Large intestine (tissue), 12 donors: ENCODE measurements at places on chromosomes 2 and 18. TPM values are rescaled to one million over a fixed set of nuclear protein-coding genes. Genes with fewer than 3 reads are reported as not detected.

Gene RGPD8
- 3.9 TPM for polyA plus RNA-seq

Gene SLC5A7
- polyA plus RNA-seq: 7.1 TPM

Gene VWC2L
- polyA plus RNA-seq: 0.03 TPM

Gene MIB1
- polyA plus RNA-seq: 25.4 TPM

Gene STARD6
- polyA plus RNA-seq: 0.06 TPM

Gene ASB1
- 20.8 TPM for polyA plus RNA-seq

Gene RMND5A
- polyA plus RNA-seq: 52.8 TPM

Gene CNDP1
- polyA plus RNA-seq: 0.27 TPM

Gene UGT1A5
- polyA plus RNA-seq: 0.15 TPM

Gene PJVK
- 6.5 TPM for polyA plus RNA-seq

Gene EPAS1
- 30.7 TPM for polyA plus RNA-seq

Gene LRRC30
- polyA plus RNA-seq: not detected
